ENCODE measurements at places on chromosomes 3 and 15.
A peak's percentile ranks its signal among the peaks of the same experiment; 100 is the strongest.

- no peak for DNase-seq
Measured at GRCh38 chr3:27311400-27311799, 57.8 kb downstream of the NEK10 start.

GRCh38 chr3:158091531-158091930, 14.7 kb downstream of the SHOX2 start:
- DNase-seq, result no peak

GRCh38 chr3:72896996-72897757, 9.3 kb downstream of the GXYLT2 start:
- DNase-seq, result no peak

DNA sequence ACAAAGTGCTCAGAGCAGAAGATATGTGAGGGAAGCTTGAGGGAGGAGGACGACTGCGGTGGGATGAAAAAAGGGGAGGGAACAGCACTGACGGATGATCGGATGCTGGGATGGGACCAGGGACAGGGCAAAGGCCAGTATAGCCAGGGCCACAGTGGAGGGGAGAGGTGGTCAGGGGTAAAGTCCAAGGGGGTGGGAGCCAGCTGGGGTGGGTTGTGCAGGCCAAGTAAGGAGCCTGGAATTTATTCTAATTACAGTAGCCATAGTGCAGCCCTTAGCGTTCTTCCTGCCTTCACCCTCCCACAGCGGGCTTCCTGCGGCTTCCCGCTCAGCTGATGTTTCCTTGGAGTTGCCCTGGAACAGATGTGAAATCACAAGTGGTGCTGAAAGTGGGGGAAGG, 7.6 kb upstream of the APEH start:
- DNase-seq, result no peak

DNA sequence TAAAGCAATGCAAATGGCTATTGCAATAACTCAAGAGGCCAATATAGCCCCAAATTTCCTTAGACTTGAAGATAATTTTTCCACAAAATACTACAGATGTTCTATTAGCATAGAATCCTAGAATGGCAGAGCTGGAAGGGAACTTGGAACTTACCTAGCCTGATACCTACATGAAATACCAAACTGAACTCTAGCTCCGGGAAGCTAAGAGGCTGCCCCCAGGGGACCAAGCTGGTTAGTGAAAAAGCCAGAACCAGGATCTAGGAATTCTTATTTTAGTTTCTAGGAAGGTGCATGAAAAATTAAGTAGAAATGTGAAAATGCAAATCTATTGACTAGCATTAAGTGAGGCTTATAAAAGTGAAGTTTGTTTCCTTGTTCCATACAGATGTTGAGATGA, 256.0 kb upstream of the CBLB start:
- no peak for DNase-seq

DNA sequence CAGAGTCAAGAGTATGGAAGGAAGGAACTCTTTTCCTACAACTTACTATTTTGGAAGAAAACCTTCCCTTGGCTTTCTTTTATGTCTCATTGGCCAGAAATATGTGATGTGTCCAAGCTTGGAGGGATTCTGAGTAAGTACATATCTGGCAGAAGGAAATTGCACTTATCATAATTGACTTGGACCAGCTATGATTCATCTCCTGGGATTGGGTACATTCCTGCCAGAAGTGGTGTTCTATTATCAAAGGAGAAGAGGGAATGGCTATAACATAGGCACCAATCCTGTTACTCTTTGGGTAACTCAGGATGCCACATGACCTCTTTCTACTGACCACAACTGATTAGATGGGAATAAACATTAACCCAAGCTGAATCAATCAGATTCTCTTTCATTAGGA, 13.5 kb upstream of the DAZL start:
- DNase-seq, result no peak

GRCh38 chr15:78944669-78945407, at the start of gene CTSH:
TSS of gene CTSH (minus strand) at chr15:78945046. CDS start at chr15:78944981, 65 bp downstream.
- peak; percentile 79 for DNase-seq

GRCh38 chr3:127204841-127205582, 12.1 kb downstream of the PRR23E start:
- DNase-seq, result no peak

DNA sequence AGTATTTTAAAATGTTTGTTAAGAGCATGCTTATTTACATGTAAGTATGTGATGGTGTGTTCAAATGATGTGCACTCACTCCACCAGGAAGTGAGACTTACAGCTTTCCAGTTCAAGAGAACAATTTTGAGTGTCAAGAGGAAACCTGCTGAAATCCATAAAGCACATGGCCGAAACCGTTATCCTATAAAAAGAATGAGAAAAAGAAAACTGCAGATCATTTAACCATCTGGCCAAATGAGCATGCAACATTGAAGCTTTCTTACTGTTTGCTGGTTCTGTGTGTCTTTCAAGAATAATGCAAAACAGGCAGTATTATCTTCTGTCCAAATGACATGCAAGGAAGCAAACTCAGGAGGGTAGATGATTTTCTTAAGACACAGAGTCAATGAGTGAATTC, 26.3 kb downstream of the GABRR3 start:
- DNase-seq, result no peak

DNA sequence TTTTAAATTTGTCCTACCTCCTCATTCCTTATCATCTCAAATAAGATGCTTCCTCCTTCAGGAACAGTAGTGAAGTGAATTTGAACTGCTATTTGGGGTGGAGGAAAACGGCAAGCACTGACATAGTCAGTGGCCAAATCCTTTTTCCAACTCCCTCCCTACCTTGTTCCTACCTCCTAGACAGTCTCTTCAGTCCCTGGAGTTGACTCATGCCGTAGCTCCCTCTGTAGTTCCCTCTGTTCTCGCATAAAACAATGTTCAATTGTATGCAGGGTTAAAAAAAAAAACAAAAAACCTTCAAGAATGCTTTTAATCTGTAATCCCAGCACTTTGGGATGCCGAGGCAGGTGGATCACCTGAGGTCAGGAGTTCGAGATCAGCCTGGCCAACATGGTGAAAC, 1.4 kb downstream of the UBR1 start:
- DNase-seq, result no peak

DNA sequence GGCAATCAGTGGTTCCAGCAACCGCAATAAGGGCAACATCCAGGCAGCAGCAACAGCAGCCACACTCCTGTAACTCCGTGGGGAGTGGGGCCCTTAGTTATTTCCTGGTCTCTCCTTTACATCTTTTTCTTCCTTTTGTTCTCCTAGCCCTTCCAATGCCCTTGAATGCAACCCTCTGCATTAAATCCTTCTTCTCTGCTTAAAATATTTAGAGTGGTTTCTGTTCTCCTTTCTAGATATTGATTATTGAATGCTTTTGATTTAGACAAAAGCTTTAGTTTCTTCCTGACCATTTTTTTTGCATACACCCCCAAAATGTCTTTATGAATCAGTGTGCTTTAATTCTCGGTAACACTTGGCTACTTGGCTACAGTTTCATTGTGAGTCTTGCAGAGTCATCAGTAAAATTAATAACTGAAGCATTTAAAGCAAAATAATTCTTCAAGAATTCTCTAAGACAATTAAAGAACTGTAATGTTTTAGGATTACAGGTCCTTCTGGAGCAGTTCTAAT, 586.1 kb downstream of the MECOM start:
- no peak for DNase-seq

GRCh38 chr3:16476636-16477035, 36.9 kb downstream of the RFTN1 start:
- no peak for DNase-seq

- no peak for DNase-seq
Measured at GRCh38 chr3:7733933-7734332, 767.7 kb upstream of the LMCD1 start.

Data from stimulated activated CD4-positive, alpha-beta T cell treated with anti-CD3 and anti-CD28 coated beads, Interleukin-1b, Interleukin-23, amount 100 ng/mL, for 4 hours (primary cell).